NCI-H2081 (cell line): ENCODE measurements at places on chromosomes 2 and 18.
A peak's percentile ranks its signal among the peaks of the same experiment; 100 is the strongest.

GRCh38 chr18:75250471-75250821 is 39.8 kb downstream of the TSHZ1 start:
- no peak for DNase-seq

DNA sequence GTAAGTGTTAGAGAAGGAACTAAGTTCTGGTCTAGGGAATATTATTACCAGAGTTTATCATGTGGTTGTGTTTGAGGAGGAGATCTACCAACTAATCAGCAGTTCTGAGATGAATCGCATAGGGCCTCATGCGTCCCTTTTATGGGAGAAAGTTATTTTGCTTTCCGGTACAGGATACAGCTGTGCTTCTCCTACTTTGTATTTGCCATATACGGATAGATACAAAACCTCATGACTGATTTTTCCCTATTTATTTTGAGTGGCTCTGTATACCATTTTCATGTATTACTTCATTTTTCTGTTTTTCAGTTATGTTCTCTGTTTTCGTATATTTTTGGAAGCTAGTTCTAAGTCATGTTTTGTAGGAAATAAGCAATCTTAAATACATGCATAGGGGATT is 66.8 kb downstream of the ACSL3 start:
- DNase-seq: no peak

- no peak for DNase-seq
Measured at GRCh38 chr18:58175122-58175785, 131.2 kb downstream of the NEDD4L start.

- DNase-seq: no peak
Measured at GRCh38 chr2:190786404-190787166, 94.0 kb upstream of the GLS start.

DNA sequence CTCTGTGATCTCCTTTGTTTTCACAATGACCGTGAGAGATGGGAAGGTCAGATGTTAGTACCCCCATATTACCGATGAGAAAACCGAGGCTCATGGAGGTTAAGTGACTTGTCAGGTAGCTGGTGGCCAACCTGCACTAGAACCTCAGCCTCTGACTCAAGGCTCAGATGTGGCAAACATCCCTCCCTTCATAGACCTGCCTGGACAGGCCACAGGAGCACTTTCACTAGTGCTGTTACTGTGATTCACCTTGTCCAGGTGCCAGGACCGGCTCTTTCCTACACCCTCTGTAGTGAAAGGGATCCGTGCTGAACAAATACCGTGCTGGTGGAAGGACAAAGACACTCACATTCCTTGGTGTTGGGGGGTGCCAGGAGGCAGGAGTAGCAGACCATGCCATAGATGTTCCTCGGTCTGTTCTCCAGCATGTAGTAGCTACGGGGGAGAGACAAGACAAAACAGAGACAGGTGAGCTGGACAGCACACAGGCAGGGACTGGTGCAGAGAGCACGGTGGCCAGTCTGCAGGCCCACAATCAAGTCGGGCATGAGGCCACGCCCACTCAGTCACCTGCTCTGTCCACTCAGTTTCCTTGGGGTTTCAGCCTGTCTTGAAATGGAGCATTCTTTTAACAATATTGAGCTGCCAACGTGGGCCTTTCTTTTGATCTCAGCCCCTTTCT is 65.9 kb downstream of the EDAR start:
- DNase-seq: no peak

- DNase-seq: no peak
Measured at GRCh38 chr2:220814441-220814840, 757.7 kb downstream of the EPHA4 start.

GRCh38 chr18:7982216-7982615 is 415.1 kb downstream of the PTPRM start:
- no peak for DNase-seq

- DNase-seq: no peak
Measured at GRCh38 chr2:26558271-26559043, 80.5 kb upstream of the OTOF start.

DNA sequence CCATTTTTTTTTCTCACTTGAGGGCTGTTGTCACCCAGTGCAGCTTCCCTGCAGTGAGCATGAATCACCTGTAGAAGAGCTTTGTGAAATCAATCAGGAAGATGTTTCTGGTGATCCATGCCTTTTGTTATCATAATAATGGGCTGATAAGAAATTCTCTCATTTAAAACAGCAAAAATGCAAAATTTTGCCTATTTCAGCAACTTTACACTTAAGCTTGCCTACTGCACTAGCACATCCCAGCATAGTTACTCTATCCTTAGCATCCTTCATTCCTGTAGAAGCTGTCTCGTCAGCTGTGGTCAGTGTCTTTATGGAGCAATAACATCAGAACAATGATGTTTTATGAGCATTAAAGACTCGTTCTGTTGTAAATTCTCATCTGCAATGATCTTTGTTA is 178.6 kb upstream of the ZNF804A start:
- DNase-seq: no peak

DNA sequence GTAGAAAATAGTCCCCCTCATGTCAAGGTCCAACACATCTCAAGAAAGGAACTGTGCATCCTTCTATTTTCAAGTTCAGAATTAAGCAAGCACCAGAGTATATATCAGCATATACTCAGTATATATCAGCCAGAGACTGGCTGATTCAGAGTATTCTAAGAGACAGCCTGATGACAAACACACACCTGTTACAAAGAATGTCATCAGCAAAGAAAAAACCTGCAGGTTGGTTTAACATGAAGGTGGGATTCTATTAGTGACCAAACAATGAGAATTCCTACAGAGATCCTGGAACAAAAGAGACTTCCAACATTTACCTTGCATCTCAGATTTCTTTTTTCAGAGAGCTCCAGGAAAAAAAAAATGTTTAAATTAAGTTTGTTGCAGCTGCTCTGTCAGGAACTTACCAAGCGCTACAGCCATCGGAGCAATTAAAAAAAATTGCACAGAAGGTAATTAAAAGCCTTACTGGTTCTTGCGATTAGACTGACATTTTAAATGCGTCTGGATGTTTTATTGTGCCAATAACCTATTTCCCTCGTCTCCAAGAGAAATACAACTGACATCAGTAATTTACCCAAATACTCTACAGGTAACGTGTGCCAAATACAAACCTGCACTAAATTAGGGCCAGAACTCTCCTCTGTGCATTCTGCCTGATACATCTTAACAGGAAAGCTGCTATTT is 218.1 kb downstream of the HNMT start:
- DNase-seq: peak; percentile 49

DNA sequence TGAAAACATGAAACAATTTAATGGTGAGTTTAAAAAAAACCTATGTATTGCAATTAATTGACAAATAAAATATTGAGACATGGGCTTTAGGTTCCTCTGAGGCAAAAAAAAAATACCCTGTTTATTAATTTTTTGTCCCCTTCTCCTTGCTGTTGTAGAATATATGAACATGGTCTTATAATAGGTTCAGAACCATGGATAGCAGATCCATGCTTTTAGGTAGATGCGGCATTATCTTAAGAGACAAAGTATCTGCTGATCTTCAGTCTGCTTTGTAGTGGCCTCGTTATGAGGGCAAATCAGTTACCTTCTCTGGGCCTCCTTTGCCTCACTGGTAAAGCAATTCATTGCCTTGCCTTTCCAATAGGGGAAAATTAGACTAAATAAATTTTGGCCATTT is 850.7 kb downstream of the NRXN1 start:
- DNase-seq: no peak

DNA sequence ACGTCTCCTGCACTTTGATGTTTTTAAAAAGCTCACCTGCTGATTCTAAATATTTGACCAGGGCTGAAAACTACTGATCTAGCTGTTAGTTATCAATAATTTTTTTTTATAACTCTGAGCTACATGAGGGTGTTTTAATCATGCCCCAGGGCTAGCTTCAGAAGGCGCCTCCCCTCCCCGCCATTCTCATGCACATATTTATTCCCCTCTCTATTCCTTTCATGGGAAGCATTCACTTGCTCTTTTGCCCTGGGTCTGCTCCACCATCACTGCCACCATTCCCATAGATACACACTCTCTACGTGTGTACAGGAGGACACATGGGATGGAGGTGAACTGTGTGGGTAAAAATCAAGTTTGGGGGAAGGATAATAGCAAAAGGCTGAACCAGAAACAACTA is 101.0 kb downstream of the PLA2R1 start:
- no peak for DNase-seq

GRCh38 chr2:41719756-41720155 is 328.1 kb upstream of the PKDCC start:
- DNase-seq: peak; percentile 26

DNA sequence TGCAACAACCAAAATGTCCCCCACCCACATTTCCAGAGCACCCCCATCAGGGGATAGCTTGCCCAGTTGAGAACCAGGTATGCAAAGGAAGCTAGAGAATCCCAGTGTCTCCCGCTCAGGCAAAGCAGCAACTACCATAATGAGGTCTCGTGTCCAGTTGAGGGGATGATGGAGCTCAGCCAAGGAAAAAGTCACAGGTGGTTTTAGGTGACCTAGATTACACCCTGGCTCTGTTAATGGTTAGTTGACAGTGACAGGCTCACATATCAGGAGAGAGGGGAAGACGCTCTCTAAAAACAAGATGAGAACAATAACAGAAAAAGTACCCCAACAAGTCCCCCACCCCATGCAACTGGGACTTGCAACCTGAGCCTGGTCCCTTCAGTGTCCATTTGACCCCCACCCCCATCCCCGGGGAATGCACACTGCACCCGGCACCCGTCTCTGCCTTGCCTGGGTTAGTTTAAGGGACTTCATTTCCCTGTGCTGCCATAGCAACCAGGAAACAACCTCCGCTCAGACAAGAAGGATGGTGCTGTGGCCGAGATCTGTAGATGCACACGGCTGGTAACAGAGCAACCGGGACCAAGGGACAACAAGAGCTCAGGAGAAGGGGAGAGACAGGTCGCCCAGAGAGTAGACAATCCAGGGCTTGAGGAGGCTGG is at the start of gene KIAA2012:
Gene KIAA2012, plus strand, starts transcription at position 519 of the 665 bp plus-strand sequence. CDS start 373 bp downstream, outside the sequence.
- DNase-seq: no peak

GRCh38 chr2:75647771-75648170 is 1.2 kb downstream of the MRPL19 start:
- no peak for DNase-seq

- DNase-seq: no peak
Measured at GRCh38 chr2:60052601-60053000, 500.9 kb downstream of the BCL11A start.

- DNase-seq: no peak
Measured at GRCh38 chr2:99862566-99862965, 279.8 kb downstream of the AFF3 start.

DNA sequence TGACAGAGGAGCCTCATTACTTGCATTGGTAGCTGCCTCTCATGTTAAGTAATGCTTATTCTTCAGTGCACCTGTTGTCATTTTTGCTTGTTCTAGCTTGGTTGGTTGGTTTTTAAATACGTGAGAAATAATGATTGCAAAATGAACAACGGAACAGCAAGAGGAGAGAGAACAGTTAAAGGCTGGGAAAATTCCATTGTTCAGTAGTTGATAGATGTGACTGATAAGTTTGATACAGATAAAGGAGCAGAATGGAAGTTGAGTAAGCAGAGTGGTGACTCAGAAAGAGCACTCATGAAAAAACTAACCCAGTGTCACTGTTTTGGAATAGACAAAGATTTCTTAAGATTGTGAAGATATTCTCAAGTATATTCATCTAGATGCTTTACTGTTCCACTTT is 50.5 kb downstream of the MTA3 start:
- DNase-seq: no peak

DNA sequence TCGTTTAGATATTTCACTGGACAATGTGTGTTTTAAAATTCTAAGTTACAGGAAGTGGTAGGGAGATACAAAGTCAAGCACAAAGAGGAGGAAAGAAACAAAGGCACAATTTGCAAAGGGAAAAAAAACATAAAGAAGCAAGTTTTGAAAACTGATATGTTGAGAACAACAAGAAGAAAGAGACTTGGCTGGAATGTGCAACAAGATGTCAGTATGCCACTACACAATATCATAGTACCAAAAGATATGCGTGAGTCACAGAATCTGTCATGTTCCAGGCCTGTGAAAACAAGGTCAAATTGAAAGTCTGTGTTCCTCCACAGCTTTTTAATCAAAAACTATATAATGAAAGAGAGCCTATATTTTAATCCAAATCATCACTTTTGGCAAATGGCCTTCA is 12.0 kb downstream of the EXOC6B start:
- no peak for DNase-seq
